Retina (tissue), 1 donor: ENCODE measurements at places on chromosomes 1 and 21.

DNA sequence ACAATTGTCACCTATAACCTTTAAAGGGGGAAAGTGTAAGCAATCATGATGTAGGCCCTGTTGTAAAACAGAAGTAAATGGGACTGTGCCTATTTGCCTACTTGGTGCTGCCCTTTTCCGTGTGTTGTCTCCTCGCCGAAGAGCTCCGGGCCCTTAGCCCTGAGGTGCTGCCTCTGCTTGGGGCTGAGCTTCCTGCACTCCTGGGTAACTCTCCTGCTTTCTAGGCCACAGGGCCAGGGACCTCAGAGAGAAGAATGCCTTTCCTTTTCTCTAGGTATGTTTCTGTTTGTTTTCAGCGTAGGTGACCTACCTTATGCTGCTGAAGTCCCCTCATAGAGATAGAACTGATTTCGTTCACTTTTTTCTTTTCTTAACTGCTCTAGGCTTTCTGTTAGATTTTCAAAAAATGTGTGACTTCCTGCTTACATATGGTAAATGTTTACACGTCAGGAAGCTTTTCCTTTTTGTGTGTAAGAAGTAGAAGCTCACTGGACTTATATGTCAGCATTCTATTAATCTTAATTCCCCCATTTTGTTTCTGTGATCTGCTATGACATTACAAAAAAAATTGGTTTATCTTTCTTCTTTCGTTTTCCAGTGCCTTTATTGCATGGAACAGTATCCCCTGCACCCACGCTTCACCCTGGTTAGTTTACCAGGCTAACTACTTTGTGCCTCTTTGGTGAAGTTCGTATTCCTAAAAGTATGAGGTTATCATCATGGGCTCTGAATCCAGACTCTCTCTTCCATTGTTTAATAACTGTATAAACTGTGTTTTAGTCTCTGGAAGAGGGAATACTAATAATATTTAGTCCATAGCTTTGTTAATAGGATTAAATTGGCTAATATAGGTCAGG lies 61.7 kb downstream of the ITSN1 start:
- DNase-seq, result no peak

- no peak for DNase-seq
Observed at GRCh38 chr1:72535470-72535869, 253.1 kb upstream of the NEGR1 start.

DNA sequence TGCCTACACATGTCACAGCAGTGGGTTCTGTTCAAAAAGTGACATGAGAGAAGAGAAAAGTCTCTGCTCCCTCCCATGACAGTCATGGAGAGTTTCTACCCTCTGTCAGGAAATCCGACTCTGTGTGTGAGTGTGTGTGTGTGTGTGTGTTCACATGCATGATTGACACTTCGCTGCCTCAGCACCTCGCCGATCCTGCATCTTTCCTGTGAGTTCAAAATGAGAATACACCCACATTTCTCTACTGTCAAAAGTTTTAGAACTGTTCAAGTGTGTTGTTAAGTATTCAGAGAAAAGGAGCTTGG lies 46.2 kb upstream of the COX20 start:
- DNase-seq, result peak; percentile 8

- no peak for DNase-seq
Observed at GRCh38 chr1:36595921-36596320, 113.2 kb upstream of the CSF3R start.

GRCh38 chr21:25215698-25216384 lies 391.4 kb downstream of the MRPL39 start:
- no peak for DNase-seq

DNA sequence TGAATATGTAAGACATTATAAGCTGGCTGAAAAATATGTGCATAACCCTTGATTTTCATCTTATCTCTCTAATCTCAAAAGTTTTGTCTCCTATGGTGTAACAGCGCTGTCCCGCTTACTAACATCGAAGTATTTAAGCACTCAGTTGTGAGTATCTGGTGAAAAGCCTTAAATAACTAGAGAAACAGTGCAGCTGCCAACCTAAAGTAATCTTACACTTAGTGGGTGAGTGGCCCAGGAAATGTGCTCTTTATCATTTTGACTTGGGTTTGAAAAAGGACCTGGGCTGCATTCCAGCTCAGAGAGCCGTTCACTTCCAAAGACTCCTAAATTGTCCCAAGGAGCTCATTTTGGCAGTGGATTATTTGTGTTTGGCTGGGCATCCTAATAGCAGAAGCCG lies 225.9 kb downstream of the SPATA17 start:
- DNase-seq, result no peak

- no peak for DNase-seq
Observed at GRCh38 chr1:33177996-33178540, 3.8 kb downstream of the TRIM62 start.

DNA sequence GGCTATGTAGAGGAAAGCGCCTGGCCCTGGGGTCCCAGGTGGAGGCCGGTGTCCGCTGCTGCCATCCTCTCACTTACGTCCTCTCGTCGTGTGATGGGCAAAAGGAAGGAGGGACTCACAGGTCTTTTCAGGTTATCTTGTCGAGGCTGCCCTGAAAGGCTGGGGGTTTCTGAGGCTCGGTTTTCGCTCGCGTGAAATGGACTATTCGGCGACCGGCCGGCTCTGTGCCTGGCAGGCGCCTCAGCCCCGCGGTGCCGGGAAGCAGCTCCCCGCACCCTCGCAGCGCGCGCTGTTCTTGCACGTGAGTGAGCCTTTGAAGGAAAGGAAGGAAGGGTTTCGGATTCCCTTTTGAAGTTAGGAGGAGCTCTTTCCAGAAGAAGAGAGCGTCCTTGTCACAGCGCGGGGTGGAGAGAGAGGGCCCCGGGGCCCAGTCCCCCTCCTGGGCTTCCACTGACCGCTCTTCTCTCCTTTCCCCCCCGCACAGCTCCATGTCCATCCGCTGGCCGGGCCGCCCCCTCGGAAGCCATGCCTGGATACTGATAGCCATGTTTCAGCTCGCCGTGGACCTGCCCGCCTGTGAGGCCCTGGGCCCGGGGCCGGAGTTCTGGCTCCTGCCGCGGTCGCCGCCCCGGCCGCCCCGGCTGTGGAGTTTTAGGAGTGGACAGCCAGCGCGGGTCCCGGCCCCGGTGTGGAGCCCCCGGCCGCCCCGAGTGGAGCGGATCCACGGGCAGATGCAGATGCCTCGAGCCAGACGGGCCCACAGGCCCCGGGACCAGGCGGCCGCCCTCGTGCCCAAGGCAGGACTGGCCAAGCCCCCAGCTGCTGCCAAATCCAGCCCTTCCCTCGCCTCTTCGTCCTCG lies 57.2 kb downstream of the AJAP1 start:
- DNase-seq, result no peak

DNA sequence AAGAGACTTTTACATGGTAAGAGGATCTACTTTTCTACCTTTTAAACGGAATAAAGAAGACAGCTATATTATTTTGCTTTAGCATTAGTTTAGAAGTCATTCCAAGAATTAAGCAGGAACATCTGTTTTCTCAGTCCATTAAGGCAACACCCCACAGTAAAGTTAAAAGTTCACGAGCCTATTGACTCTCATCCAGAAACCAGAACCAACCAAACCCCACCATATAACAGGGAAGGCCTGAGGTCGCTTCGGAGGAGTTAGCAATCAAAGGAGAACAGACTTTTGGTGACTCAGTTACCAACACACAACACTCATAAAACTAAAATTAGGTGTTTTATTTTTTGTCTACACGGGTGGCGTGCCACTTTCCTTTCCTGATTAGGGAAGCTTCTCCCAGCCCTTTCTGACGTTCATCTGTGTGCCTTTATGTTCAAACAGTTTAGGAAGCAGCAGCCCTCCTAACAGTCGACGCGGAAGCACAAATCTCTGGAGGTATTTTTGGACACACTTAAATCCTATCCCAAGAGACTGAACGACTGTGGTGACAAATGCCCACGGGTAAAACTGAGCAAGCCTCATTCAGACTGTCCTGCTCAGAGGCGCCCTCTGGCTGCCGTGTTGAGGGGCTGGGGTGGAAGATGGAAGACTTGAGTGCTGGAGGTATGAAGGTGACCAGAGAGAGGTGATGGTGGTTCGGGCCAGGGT lies 8.6 kb upstream of the PLA2G2C start:
- no peak for DNase-seq

- DNase-seq, result no peak
Observed at GRCh38 chr21:36981049-36981391, 14.6 kb upstream of the HLCS start.

DNA sequence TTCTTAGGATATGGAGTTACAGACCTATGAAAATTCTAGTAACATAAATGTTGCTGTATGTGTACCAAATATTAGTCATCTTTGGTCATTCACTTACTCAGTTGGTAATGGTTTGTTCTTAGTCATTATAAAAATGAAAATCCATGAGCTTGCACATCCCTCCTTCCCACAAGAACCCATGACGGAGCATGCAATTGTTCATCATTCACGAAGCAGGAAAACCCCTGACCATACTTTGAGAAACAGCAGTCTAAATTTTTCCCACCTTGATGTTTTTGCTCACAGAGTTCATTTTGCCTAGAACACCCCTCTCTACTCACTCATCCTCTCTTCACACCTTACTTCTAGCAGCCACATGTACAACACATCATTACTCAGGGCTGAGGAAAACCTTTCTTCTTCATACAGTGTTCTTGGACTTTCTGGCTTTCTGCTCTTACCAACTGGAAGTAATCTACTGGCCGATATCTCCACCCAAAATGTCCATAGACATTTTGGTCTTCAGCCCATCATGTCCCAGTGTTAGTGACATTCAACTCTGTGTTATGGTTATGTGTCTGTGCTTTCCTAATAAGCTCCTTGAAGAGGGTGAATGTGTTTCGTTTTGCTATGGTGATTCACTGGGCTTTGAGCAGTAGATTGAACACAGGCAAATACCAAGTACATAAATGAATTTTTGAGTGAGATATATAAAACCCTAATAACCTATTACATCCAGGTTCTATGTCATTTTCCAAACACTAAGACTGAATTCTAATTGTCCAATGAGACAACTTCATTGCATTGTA lies 189.9 kb downstream of the ZC3H11B start:
- DNase-seq, result no peak

DNA sequence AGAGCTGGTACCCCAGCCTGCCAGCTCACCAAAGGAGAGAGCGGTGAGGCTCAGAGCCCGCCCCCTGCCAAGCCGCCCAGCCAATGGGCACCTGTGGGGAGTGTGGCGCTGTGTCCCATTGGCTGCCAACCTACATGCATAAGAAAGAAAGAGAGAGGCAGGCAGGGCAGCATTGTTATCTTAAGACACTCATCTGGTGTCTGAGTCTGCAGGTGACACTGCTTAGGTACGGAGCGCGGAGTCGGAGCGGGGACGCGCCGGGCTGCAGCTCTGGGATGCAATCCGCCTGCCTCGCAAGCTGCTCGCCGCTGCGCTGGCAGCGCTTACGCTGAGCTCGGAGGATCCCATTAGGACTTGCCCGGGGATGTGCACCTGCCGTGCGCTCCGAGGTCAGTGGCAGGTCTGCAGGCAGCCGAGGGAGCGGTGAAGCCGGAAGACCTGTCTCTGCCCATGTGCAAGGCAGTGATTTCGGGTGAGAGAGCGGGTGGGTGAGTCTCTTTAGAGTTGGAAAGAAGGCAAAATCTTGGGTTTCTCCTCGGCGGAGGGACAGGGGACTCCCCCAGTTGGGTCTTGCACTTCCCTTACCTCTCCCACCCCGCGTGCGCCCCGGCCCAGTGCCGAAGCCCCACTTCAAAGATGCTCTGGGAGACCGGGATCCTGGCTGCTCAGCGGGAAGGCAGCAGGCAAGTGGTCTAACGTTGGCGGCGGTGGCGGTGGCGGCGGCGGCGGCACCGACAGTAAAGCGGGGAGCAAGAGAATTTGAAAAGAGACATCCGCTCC lies at the start of gene BRINP2:
Gene BRINP2, plus strand, starts transcription at position 203 of the 780 bp plus-strand sequence. CDS start 58,919 bp downstream, outside the sequence.
- peak; percentile 94 for DNase-seq

DNA sequence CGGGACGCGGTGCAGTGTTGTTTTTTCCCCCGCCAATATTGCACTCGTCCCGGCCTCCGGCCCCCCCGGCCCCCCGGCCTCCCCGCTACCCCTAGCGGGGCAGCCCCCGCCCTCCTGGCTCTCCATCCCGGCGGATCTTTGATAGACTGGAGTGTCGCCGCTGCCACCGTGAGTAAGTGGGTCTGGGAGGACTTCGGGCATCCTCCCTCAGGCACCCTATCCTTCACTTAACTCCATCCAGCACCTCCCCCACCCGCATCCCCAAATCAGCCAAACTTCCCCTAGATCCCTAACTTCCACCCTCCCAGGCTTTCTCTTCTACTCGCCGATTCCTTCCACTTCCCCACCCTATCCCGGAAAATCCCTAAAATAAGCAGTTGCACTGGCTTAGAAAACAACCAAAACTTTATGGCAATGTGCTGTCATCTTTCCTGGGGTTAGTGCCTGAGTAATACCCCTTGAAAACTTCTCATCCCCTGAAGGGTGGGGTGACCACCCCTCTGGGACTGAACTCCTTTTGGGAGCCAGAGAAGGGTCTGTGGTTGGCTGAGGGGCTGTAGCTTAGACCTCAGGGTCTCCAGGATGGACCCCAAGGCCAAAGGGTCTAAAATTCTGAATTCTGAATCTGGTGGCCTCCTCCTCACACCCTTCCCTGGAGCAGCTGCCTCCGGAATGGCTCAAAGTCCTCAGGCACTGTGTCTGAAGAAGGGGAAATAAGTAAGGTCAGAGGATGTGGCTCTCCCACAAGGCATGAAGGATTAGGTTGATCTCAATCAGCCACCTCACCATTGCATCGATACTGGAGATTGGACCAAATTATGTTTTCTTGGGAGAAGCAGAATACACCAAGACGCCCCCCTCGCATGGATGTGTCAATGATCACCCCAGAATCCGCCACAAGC lies 12.2 kb downstream of the THBS3 start:
- DNase-seq, result no peak

DNA sequence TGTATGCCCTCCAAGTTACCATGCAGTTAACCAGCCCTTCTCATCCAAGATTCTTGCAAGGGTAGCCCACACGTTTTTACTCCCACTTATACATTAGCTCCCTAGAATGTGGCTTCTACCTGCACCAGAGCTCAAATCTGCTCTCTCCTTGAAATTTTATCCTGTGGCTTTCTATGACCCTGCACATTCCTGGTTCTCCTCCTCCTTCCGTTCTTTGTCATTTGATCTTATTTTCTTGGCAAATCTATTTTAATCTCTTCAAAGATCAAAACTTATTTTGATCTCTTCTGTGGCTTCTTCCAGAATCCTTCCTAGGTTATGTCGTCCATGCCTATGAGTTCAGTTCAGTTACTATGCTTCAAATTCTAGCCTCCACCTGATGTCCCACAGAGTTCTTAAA lies 115.6 kb upstream of the GUCA2B start:
- no peak for DNase-seq

DNA sequence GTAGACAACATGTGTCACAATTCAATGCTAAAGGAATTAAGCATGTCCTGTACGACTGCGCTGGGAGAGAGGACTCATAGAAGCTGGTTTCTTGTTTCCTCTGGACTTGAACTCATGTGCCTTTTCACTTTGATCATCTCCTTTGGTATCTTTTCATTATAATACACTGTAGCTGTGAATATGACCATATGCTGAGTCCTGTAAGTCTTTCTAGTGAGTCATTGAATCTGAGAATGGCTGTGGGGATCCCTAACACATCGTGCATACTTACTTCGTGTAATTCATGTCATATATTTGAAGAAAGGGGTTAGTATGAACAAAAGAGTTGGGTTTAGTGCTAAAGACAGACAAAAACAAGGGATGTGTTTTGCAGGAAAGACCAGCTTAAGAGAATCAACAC lies 148.1 kb upstream of the RUNX1 start:
- no peak for DNase-seq
